Hematopoietic multipotent progenitor cell treated with erythropoietin and hydrocortisone succinate and interleukin-3 and kit ligand, for 15 days (in vitro differentiated cells): ENCODE measurements at places on chromosomes 6 and 20.

- no peak for DNase-seq
Measured at GRCh38 chr6:10617008-10617696, 77.3 kb downstream of the C6orf52 start.

DNA sequence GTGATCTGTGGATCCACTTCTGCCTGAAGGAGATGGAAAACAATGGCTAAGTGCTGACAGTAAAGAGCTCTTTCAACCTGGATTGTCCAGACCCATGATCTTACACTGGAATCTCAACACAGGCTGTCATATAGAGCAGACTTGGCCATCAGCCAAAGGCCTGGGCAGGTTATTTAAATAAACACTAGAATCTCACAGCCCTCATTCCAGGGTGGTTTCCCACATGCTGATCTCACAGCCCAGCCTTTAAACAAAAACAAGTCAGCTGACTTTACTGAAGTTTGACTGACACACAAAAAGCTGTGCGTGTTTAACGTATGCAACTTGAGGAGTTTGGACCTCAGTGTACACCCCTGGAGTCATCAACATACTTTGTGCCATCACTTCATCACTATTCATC lies 28.4 kb downstream of the SYNDIG1 start:
- DNase-seq, result peak; percentile 5

- DNase-seq, result no peak
Measured at GRCh38 chr6:108654465-108655106, 93.9 kb downstream of the FOXO3 start.

GRCh38 chr6:53070806-53071205 lies 5.6 kb downstream of the FBXO9 start:
- DNase-seq, result peak; percentile 45

DNA sequence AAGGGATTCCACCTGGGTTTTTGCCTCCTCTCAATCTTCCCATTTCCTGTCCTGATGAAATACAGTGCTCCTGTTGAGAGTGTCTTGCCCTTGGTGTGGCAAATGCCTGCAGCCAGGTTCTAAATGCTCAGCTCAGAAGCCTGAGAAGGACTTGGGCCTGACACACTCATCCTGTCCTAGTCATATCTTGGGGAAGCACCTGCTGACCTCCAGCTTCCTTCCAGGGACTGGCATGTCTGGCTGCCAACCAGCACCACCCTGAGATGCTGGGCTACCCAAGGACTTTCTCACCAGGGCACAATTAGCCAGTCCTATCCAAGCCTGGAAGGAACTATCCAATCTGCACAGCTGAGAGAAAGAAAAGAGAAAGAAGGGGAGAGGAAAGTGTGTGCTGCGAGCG lies 43.4 kb downstream of the LRFN2 start:
- no peak for DNase-seq

DNA sequence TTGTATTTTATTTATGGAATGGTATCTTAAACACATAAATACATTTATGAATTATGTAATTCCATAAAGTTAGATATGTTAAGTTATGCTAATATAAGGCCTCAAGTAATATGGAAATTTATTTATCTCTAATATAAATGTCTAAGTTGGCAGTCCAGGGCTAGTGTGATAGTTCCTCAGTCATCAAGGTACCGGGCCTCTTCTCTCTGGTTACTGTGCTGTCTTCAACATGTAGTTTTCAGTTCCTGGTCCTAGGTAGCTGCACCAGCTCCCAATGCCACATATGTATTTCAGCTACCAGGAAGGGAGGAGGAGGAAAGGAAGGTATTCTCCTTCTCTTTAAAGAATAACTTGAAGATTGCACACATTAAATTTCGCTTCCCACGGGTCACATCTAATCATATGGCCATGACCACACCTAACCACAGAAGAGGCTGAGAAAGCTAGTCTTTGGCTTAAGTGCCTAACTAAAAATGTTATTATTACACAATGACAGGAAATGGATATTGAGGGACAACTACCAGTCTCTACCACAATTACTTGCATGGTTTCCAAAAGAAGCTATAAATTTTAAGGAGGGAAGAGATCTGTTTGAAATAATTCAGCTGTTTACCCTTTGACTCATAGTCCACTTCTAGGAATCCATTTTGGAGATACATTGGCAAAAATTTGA lies 68.6 kb downstream of the BCKDHB start:
- no peak for DNase-seq

- DNase-seq, result no peak
Measured at GRCh38 chr6:165468340-165469235, 159.2 kb upstream of the C6orf118 start.

- no peak for DNase-seq
Measured at GRCh38 chr6:29755295-29755871, 32.1 kb downstream of the HLA-F start.
